ENCODE measurements at places on chromosomes 5 and 9.
A peak's percentile ranks its signal among the peaks of the same experiment; 100 is the strongest.

DNA sequence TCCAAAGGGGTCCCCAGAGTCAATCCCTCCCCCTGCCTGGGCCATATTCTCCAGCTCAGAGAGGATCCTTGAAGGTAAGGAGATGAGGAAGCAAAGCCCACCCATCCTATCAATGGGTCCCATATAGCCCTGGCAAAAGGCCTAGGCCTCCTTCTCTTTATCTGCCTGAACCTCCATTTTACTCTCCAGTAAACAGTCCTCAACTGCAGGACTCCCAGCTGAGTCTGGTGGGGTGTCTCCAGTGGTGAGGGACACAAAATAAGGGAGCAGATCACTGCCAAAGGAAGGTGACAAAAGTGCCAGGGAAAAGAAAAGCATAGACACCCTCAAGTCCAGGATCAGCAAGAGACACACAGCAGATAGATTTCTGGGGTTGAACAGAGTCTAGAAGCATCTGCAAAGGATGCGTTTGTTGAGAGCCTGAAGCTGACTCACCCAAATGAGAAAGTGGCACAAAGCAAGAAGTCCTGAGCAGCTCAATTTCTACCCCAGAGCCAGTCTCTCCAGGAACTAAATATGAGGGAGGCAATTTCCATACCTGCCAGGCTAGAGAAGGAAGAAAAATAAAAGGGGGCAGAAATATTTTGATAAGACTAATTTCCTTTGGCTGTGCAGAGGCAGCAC, 2.7 kb upstream of the EBF1 start:
- no peak for DNase-seq

GRCh38 chr5:60872892-60873291, 28.8 kb upstream of the ELOVL7 start:
- DNase-seq = no peak

DNA sequence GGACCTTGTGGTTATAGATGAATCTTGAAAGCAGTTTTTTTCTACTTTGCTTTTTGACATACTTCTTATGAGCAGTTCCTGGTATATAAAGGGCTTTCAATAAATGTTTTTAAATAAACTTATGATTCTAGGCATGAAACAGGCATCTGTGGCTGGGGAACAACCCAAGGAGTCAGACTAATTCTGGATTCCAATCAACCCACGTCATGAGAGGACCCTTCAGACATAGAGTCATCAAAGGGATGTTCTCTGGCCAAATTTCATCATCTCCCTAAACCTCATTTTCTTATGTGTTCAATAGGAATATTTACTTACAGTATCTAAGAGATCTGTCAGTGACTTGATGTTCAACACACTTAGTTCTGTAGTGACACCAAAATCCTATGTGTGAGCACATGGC, 243.8 kb upstream of the ZNF462 start:
- no peak for DNase-seq

DNA sequence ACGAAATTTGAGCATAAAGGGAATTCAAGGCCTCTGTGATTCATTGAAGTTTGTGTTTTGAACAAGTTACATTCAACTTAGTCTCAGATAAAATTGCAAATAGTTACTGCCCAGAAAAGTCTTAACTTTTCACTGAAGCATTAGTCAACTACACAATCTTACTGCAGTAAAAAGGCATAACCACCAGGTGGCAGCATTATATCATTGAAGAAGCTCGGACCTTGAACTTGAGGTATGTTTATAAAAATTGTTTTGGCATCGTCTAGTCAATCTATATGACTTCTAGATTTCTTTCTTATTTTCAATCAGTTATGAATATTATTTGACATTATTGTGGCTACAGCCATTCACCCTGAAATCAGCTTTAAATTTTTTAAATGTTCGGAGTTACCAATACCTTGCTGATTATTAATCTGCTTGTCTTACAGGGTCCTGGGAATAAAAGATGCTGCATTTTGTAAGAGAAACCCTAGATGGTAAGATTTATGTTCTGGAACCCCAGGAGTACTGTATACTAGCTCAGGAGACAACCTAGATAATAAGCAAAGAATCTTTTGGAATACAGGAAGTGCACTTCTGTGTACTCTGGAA, 83.9 kb upstream of the GRAMD2B start:
- DNase-seq = peak; percentile 65

DNA sequence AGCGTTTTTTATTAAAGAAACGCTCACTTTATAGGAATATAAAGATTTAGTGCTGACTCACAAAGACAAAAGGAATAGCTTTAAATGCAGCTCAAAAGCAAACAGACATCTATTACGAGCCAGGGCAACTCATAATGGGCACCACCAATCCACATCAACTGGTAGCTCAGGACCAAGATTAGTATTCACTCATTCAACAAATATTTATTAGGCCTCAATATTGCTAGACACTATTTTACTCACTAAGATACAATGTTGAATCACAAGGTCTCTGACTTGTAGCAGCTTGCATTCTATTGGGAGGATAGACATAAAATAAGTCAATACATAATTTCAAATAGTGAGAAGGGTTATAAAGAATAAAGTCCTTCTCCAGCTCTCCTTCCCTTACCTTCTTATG, 8.0 kb upstream of the MAN2A1 start:
- DNase-seq = no peak

DNA sequence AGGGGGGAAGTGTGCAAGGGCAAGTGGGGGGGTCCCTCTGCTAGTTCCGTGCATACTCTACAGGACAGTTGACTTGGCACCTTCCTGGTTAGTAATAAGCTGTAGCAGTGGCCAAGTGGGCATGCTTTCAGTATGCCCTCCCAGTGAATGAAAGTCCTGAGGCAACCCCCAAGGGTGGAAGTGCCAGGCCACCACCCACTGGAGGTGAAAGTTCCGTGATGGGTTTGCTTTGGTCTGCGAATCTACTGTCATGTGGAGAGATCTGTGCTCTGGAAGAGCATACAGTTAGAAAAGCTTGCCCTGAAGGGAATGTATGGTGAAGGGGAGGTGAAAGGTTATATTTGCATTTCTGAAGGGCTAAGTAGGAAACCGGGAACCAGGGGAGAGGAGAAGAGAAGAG, 10.3 kb downstream of the FXN start:
- DNase-seq = no peak

- no peak for DNase-seq
These were observed 7.9 kb downstream of the PRUNE2 start for GRCh38 chr9:76897804-76898525.

- DNase-seq = no peak
These were observed 164.9 kb upstream of the SLC27A6 start for GRCh38 chr5:128800377-128800776.

GRCh38 chr5:180394031-180394636, 41.0 kb upstream of the GFPT2 start:
- DNase-seq = peak; percentile 5

GRCh38 chr5:32362527-32362926, 49.8 kb upstream of the MTMR12 start:
- no peak for DNase-seq

DNA sequence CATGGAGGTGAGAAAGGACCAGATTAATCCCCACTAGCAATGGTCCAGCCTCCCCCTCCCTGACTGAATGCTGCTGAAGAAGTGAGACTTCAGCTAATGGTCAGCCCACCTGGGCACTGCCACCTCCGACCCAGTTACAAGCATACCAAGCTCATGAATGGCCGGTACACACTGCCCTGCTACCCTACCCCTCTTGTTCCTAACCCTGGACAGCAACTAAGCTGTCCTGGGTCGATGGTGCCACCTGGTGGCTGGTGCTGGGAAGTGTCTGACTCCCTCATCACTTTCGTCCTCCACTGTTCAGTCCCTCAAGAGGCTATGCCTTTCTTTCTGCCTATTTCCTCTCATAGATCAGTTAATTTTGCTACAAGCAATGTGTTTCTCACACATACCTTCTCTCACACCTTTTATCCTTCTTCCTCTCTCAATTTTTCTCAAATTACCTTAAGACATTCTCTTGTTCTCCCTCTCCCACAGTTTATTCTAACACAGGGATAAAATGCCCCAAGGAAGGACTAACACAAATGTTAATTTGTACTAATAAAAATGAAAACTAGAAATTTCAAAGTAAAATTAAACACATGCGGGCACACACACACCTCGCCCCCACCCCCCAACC, 42.4 kb downstream of the PAX5 start:
- no peak for DNase-seq

DNA sequence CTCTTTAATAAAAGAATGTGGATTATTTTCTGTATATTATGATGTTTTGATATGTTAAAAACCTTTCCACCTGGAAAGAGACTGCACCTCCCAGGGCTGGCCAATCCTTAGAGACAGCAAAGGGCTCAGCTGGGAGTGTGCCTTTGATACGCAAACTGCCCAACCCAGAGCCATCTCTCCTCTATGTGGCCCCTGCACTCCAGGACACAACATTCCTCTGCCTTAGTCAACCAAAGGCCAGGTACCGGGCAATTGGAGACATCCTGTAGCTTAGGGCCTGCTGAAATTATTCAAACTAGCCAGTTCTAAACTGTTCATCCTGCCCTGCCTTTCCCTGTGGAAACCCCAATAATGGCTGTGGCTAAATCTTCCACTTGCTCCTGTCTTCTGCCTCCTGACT, 5.0 kb upstream of the HSPB3 start:
- no peak for DNase-seq

GRCh38 chr5:132065351-132065937, 5.0 kb downstream of the IL3 start:
- DNase-seq = peak; percentile 84

GRCh38 chr9:136787690-136788400, 3.3 kb upstream of the TMEM141 start:
- DNase-seq = peak; percentile 68

DNA sequence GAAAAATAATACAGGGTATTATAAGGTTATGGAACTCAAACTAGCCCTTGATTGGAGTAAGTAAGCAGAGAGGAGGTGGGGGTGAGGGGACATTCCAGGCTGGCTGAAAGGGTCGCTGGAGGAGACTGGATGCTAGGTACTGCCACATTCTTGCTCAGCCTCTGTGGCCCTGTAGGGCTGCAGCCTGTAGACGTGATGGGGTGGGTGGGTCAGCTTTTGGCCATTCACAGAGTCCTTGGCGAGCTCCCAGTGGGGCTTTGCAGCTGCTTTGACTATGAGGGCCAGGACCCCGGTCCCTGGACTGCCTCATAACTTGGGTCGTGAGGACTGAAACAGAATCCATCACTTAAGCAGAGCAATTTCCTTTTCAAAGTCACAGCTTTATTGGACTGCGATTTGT, 4.2 kb upstream of the GDNF start:
- no peak for DNase-seq

DNA sequence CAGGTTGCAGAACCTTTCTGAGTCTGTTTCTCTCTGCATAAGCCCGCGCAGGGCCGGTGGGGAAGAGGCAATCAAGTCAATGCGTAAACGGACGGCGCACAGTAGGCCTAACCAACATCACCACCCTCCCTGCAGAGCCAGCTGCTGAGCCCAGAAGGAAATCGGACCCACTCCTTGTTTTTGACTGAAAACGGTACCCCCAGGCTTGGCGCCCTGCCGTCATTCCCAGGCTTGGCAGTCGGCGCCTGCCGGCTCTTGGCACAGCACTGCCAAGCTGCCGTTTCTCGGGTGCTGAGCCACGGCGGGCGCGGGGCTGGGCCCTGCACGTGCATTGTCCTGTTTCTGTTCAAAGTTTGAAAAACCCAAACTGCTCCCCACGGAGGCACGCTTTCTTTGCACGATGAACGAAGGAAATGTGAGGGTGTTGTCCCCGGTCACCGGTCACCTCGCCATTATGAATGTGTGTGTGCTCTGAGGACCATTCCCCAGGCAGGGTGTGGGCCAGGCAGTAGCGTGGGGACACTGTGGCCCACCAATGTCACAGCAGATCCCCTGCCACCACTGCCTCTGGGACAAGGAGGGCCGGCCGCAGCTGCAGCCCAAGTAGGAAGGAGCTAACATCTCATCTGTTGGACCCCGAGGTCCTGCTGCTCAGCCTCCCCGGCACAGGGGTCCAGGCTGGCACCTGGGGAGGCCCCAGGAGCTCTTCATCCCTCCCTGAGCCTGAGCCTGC, 20.1 kb downstream of the FIBCD1 start:
- no peak for DNase-seq

GRCh38 chr5:98458004-98458403, 315.5 kb upstream of the RGMB start:
- no peak for DNase-seq

GRCh38 chr5:24732184-24732583, 87.4 kb upstream of the CDH10 start:
- DNase-seq = no peak

DNA sequence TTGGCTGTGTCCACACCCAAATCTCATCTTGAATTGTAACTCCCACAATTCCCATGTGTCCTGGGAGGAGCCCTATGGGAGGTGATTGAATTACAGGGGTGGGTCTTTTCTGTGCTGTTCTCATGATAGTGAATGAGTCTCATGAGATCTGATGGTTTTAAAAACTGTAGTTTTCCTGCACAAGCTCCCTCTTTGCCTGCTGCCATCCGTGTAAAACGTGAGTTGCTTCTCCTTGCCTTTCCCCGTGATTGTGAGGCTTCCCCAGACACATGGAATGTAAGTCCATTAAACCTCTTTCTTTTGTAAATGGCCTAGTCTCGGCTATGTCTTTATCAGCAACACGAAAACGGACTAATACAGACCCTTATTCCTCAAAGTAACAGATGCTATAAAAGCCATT, 94.1 kb downstream of the DOCK2 start:
- no peak for DNase-seq

GRCh38 chr5:178425621-178426068, 164.5 kb downstream of the COL23A1 start:
- no peak for DNase-seq

GRCh38 chr5:143176048-143176447, 227.4 kb downstream of the NR3C1 start:
- no peak for DNase-seq

- DNase-seq = no peak
These were observed 124.8 kb downstream of the HSD17B3 start for GRCh38 chr9:96177005-96177718.

GRCh38 chr9:6811436-6811835, 53.7 kb downstream of the KDM4C start:
- DNase-seq = no peak

- peak; percentile 100 for DNase-seq
These were observed at the start of gene POLR1E for GRCh38 chr9:37485389-37486255. Gene POLR1E (plus strand): TSS chr9:37485948. CDS start chr9:37486048, 100 bp downstream.

DNA sequence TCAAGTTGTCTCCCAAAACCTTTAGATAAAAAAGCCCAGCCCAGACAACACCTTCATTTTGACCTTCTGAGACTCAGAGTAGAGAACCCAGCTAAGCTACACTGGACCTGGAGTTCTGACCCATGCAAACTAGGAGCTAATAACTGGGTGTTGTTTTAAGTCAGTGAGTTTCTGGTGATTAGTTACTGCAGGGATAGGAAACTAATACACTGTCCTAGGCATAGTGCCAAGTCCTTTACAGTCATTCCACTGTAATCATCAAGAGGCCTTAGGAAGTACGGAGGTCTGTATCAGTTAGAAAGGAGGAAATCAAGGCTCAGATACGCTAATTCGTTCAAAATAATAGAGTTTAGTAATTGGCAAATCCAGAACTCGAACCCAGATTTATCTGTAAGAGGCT, 197.9 kb downstream of the KCTD16 start:
- DNase-seq = no peak

GRCh38 chr9:92618633-92619225, 51.2 kb downstream of the IPPK start:
- no peak for DNase-seq

- peak; percentile 66 for DNase-seq
These were observed 278.4 kb downstream of the NSG2 start for GRCh38 chr5:174323878-174324281.
